ENCODE measurements at places on chromosomes 7 and 10.

GRCh38 chr7:55438085-55438756 is 73.1 kb downstream of the LANCL2 start:
- no peak for DNase-seq

GRCh38 chr7:100380196-100380595 is 6.9 kb downstream of the PILRA start:
- DNase-seq = no peak

- DNase-seq = no peak
Measured at GRCh38 chr7:121945480-121946236, 72.7 kb downstream of the PTPRZ1 start.

DNA sequence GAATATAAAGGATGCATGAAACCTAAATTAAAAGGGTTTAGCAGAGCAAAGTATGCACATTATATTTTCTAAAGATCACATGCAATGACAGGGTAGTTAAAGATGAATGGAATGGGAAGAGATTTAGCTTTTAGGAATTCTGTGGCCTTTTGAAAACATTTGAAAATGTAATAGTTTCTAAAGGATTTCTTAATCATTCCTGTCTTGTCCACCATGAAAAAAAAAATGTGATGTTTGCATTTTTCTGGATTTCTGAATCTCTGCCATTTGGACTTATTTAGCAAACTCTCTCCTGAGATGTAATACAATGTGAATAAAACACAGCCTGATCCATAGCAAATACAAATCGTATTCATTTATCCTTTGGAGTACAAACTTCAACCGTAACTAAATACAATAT is 126.6 kb upstream of the RAB11FIP2 start:
- no peak for DNase-seq

DNA sequence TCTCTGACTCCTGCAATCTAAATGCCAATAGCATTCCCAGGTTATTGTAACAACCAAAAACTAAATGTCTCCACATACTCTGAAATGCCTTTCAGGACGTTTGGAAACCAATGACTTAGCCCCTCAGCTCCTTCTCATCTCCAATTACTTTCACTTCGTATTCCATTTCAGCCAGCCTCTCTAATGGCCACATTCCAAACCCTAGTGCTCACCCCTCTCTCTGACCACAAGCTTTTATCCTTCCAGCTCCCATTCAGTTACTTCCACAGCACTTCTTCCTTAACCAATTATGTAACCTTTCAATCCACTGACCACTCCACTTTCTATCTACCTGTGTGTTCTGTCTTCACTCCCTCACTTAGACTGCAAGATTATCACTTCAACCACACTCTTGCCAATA is 4.3 kb downstream of the NOC3L start:
- DNase-seq = no peak

DNA sequence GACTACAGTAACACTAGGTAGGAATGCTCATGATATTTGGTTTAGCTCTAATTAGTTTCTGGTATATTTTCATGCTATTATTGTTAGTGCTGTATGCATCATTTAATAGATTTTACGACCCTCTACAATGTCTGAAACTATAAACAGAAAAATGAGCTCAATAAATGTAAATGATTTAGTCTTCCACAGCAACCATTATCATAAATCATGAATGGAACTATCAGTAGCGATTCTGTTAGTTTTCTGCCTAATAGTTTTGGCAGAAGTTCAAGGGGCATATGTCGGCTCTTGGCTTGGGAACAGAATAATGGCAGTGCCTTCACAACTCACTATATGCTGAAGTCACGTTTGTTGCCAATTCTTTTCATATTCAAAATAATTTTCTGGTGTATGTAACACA is 494.8 kb downstream of the PARD3 start:
- no peak for DNase-seq

- DNase-seq = no peak
Measured at GRCh38 chr10:65701168-65701776, 1224.6 kb upstream of the LRRTM3 start.

DNA sequence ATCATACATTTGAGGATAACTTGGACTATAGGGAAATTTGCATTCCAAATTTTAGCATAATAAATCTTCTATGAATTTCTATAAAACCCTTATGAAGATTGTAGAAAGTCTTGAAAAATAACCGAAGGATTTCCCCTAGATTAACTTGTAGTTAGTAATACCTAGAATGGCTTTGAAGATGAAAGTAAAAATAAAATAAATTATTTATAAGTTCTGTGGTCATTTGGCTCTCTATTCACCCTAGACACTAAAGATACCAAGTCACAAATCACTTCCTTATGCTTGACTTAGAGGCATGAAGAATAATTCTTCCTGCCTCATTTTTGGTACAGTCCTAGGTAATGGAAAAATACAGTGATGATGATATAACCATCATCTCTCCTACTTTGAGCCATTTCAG is 79.3 kb downstream of the CSTF2T start:
- DNase-seq = no peak

GRCh38 chr7:85065306-85065705 is 121.5 kb downstream of the SEMA3D start:
- no peak for DNase-seq

DNA sequence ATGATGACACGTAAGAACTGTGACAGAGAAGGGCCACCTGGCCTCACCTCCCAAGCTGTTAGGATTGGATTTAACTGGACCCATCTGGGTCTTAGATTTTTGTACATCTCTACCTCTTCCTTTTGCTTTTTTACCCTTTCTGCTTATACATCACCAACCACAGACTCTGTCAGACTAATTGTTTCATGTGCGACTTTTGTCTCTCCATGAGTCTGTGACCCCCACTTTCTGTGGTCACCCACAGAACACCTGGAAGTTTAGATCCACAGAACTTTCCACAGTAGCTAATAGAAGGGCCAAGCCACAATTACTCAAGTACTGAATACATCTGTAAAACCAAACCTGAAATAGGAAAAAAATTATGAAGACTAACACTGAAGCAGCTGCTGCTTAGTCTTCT is 23.1 kb downstream of the SEC31B start:
- DNase-seq = no peak

- DNase-seq = no peak
Measured at GRCh38 chr10:79071396-79071923, 2.7 kb downstream of the ZMIZ1 start.

All from G401 (cell line).